ENCODE measurements at places on chromosomes 5 and 9. TPM values are rescaled to one million over a fixed set of nuclear protein-coding genes. Genes with fewer than 3 reads are reported as not detected.

Gene DIPK1B
- 11.5 TPM for total RNA-seq

Gene FGF18
- total RNA-seq, result 1.7 TPM

Gene CYLC2
- total RNA-seq, result not detected

Gene GRM6
- total RNA-seq, result not detected

Gene CAMK2A
- 0.49 TPM for total RNA-seq

Gene BTNL9
- total RNA-seq, result 34.1 TPM

Gene PCDHA3
- total RNA-seq, result 0.74 TPM

Gene ARL15
- total RNA-seq, result 74.4 TPM

GRCh38 chr9:93059011-93059714 lies 662 bp downstream of the SUSD3 start:
- no peak for DNase-seq

DNA sequence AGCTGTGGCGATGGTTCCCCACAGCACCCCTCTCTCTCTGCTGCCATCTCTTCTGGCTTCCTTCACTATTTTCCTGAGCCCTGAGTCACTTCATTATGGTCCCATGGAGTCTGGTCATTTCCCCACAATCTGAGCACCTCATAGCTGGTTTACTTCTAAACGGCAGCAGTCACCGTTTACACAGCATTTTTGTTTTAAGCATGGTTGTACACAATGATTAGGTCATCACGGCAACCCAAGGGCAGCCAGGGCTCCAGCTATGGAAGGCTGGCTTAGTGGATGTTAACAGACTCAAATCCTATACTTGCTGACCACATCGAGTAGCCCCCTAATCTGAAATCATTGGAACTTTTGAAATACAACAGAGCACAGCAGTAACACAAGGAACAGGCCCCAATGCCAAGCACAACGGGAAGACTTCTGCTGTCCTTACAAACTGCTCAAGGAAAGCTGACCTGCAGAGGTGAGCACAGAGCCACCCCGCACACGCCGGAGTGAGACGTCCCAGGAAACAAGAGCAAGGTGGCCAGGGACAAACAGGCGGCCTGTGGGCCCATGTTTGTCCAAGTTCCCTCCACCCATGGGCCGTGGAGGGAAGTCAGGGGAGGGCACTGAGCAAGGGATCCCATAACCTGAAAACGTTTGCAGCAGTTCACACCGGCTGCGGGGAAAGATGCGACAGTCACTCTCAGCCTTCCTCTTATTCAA lies 22.9 kb downstream of the CAMSAP1 start:
- DNase-seq, result no peak

GRCh38 chr9:137150617-137151457 lies 11.9 kb downstream of the GRIN1 start:
- no peak for DNase-seq

DNA sequence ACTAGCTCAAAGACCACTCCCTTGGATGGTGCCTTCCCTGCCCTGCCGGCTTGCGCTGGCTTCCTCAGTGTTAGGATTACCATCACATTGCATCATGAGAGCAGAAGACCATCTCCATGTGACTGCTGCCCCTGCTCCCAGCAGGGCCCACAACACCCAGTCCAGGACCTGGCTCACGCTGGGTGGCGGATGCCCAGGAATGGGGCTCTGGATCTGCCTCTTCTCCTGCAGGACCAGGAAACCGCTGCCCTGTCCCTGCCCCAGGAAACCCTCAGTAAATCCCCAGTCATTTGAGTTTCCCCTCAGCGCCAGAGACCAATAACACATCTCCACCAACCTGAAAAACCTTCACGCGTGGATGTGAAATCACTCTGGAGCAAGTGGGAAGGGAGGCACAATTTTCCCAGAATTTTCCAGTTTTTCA lies 3.3 kb upstream of the RNF44 start:
- DNase-seq, result no peak

DNA sequence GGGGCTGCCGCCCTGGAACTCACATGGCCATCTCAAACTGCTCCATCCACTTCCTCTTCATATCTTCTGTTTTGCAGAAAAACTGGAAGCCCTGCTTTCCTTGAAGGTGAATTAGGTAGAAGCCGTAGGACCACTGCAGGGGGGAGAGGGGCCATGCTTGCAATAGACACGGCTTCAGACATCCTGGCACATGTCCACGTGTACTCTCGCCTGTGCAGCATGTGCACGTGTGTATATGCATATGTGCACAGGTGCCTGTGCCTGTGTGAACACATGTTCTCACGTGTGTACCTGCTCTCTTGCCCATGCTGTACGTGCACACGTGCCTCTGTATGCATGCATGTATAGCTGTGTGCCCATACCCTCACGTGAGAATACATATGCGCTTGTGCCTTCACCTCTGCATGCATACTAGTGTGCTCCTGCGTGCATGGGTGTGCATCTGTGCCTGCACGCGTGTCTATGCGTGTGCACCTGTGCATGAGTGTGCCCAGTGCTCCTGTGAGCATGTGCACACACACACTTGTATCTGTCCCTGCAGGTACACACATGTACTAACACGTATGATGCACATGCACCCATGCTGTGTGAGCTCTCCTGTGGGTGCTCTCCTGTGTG lies 47.7 kb upstream of the SARDH start:
- no peak for DNase-seq

- no peak for DNase-seq
These were observed 74.6 kb upstream of the HSPA9 start for GRCh38 chr5:138649775-138650174.

GRCh38 chr5:74477761-74478160 lies 162.8 kb downstream of the ENC1 start:
- no peak for DNase-seq

DNA sequence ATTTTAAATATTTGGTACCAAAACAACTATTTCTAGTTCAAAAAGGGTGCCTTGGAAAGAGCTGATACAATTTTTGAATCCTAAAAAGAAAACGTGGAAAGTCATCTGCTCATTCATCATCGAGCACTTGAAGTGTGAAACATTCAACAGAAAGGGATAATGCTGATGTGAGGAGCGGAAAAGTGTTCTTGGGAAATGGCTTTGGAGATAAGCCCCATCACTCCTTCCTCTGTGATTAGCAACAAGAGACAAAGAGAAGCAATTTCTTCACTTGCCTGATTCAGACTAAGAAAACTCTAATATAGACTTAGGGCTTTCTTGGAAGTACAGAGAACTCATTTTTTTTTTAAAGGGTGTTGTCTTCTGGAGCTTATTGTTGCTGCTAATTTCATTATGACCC lies 74.9 kb downstream of the C9orf152 start:
- DNase-seq, result no peak

- no peak for DNase-seq
These were observed 9.4 kb downstream of the LCN12 start for GRCh38 chr9:136961279-136962065.

DNA sequence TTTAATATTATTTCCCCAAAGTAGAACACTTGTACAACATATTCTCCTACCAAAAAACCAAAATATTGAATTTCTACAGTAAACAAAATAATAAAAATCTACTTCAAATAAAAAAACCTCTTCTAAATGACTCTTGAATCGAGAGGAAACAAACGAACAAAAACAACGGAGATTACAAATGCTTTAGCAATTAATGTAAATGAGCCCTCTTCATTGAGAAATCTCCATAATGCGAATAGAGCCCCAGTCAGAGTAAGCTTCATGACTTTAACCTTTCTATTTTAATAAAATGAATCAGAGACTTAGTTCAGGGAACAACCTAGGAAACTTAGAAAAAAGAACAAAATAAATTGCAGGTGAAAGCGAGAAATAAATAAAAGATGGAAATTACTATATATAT lies 129.3 kb upstream of the SEMA6A start:
- no peak for DNase-seq

DNA sequence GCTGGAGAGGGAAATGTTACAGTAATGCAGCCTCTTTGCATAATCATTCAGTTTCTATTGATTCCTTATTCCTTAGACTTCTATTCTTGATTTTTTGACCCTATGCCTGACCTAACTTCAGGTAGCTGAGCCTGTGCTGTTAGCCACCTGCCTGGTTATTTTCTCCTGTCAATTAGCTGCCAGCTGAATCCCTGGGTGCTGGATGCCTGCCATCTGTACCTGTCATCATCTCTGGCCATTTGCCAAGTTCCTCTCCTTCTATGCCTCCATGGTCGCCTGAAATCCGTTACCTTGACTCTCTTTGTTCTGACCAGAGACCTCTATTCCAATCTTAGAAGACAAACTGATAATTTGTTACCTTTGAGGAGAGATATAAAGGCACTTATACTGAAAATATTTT lies 178.3 kb downstream of the CAVIN4 start:
- DNase-seq, result no peak

DNA sequence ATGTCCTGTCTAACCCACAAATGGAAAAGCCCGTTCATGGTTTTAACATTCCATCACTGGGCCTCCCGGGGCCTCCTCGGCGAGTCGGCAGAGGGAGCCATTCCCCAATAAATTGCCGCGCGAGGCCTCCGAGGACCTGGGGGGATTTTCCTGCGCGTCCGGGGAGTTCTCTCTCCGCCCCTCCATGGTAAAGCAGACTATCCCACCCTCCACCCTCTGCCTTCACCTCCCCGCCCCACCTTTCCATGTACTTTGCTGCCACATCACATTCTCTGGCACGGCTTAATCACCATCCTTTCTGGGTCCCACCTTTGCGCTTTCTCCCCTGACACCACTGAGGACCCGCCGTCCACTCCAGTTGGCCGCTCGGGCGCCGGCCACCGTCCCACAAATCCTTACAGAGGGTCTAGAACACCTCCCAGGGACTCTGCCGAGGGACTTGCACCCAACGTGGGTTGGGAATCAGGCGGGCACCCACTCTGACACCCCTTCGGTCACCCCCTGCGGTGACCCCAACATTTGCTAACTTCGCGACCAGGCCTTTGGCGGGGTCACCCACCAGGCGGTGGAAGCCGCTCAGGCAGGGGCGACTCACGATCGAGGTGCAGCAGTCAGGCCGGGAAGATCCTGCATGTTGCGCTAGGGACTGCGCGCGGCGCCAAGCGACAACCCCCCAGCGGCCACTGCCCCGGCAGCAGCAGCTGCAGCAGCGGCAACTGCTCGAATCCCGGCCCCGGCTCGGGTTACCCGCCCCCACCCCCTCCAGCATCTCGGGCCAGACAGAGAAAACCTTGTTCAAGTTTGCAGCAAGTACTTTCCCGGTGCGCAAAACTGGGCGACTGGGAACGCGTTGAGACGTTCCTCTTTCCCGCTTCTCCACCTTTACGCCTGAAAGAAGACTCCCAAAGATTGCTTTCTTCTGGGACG lies at the start of gene MEGF10:
Gene MEGF10, plus strand, starts transcription at position 778 of the 927 bp plus-strand sequence. CDS start 40,513 bp downstream, outside the sequence.
- no peak for DNase-seq

GRCh38 chr9:4700091-4700490 lies 20.7 kb downstream of the CDC37L1 start:
- no peak for DNase-seq

DNA sequence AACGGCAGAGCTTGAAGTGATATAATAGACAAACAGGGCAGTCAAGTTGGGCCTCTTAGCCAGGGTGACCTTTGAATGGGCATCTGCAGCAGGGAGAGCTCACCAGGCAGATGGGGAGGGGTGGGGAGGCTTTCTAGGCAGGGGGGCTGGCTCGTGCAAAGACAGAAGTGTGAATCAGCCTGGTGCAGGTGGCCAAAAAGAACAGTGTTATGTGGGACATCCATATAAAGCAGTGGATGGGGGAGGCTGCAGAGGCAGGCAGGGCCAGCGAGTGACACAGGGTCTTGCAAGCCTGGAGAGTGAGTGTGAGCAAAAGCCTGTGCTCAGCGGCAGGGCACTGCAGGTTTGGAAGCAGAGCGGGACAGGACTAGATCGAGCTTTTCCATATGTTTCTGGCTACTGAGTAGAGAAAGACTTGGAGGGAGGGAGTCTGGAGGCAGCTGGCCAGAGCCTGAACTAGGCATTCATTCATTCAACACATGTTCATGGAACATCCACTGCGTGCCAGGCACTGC lies 14.2 kb upstream of the TTLL11 start:
- no peak for DNase-seq

DNA sequence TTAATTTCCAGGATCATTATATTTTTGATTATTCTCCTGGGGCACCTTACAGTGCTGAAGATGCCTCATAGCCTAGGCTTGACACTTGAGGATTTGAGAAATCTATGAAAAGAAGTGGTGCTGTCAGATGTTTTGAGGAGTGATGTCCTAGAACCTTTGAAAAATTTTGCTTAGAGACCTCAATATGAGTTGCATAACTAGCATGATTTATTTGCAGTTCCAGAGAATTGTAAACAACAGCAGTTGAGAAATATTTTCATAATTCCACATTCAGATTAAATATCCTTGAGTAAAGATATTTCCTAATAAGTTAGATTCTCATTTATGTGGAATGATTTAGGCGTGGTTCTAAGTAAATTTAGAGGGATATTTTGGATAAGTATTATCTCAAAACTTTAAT lies 225.8 kb downstream of the ADAMTSL1 start:
- no peak for DNase-seq

- DNase-seq, result no peak
These were observed 29.1 kb downstream of the TNC start for GRCh38 chr9:115088860-115089259.

GRCh38 chr9:91391412-91391811 lies 29.7 kb upstream of the AUH start:
- no peak for DNase-seq

All from vagina (tissue), 2 donors.